ENCODE measurements at places on chromosomes 2 and 18.

- no peak for DNase-seq
Observed at GRCh38 chr2:208311954-208312353, 45.9 kb downstream of the PIKFYVE start.

DNA sequence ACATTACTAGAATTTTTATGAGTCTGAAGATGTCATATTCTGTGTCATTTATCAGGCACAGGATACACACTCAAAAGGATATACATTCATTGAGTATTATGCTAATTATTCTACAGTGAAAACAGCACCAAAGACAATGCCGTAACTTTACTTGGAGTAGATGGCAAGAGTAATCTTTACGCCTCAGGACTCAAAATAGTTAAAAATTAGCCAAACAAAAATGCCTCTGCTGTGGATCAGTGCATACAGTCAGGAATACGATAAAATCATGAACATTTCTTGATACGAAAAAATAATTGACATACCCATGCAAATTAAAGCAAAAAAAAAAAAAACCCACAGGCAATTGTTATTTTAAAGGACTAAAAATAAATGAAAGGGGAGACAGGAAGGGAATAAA, 129.7 kb downstream of the NETO1 start:
- no peak for DNase-seq

GRCh38 chr2:227374158-227374557, 4.9 kb downstream of the TM4SF20 start:
- DNase-seq: no peak

DNA sequence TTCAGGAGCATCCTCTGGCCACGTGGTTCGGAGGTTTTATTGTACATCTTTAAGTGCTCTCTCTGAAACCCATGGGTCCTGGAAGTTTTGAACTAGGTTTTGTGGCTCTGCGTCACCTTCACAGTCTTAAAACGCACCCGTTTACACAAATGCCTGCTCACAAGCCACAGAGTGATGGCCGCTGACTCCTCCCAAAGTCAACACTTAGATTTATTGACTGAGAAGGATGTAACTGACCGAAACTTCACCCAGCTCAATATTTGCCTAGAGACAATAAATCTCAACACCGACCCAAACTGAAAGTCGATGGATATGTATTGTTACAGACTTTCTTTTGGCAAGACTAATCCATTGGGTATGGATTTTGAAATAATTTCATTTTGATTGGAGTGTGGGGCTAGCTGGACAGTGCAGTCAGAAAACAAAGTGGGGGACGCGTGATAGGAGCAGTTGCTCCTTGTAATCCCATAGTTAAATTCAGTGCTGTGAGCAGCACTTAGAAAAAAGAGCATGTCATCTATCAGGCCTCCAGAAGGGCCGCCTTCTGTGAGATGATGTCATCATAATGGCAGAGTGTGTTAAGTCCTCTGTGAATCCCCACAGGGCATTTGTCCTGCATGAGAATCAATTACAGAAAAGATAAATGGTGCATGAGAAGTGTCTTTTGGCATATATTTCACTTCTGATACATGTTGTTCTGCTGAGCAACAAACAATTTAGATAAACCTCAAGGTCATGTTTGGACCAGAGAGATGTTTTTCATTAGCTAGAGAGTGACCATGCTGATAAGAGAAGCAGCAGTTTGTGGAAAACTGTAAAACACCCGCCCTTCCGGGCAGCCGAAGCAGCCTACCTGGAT, 183.7 kb downstream of the INO80D start:
- DNase-seq: no peak

GRCh38 chr2:154455166-154455565, 243.3 kb upstream of the KCNJ3 start:
- DNase-seq: no peak

- no peak for DNase-seq
Observed at GRCh38 chr2:200655918-200656580, 70.2 kb downstream of the AOX1 start.

DNA sequence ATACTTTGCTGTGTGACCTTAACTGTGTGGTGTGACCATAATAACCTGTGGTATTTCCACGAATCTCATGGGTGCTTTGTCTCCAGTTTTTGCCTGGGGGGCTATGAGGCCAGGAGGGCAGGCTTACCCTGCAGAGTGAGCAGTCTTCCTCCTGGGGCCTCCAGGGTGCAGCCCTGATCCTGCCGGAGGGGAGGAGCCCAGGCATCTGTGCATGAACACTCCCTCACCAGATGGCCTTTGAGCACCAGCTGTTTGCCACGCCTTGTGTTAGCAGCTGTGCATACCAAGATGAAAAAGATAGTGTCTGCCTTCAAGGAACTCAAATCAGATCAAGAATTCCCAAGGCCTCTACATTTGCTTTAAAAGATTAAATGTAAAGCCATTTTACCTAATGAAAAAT, 75.0 kb upstream of the RBM44 start:
- DNase-seq: no peak

DNA sequence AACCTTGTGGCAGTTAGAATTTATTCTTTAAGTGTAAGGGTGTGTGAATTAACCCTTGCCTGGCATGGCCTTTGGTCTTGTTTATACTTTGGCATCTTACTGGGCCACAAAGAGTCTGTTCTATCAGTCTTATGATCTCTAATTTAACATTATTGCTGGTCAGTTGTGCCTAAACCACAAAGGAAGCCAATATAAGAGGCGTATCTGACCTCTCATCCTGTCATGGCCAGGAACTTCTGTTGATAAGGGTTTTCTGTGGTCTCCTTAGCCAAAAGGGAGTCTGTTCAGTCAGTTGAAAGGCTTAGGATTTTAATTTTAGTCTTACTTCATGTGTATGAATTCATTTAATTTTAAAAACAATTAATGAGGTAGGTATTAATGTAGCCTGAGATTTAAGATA, 127.2 kb downstream of the LRRTM4 start:
- DNase-seq: no peak

DNA sequence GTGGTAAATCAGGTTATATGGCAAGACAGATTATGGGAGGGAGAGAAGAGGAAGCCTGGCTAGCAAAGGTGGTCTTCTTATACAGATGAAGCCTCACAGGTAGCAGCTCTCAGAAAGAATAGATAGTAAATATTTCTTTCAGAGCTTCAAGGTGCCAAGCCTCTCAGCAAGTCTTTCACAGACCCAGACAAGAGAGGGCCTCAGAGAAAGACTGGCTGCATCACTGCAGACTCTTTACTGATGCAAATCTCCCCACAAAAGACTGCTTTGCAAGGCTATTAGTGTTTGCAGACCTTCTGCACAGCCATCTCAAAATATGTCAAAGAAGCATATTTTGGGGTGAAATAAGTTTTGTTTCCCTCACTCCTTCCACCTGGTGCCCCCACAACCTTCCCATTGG, 372.4 kb upstream of the RND3 start:
- DNase-seq: no peak

- DNase-seq: no peak
Observed at GRCh38 chr2:219405958-219406860, 12.0 kb upstream of the DES start.

DNA sequence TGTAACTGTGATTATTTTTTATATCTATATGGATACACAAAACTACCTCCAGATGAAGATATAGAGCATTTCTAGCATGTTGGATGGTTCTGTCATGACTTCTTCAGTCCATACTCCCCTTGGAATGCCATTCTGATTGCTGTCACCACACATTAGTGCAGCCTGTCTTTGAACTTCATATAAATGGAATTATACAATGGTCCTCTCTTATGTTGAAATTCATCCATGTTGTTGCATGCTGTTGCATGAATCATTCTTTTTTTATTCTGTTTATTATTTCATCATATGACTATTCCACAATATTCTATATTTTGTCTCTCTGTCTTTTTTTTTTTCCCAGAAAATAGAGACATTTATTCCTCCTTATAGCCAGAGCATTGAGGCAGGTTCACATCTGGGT, 74.1 kb downstream of the OSBPL6 start:
- DNase-seq: no peak

GRCh38 chr18:46343931-46344372, 239.8 kb downstream of the HAUS1 start:
- no peak for DNase-seq

DNA sequence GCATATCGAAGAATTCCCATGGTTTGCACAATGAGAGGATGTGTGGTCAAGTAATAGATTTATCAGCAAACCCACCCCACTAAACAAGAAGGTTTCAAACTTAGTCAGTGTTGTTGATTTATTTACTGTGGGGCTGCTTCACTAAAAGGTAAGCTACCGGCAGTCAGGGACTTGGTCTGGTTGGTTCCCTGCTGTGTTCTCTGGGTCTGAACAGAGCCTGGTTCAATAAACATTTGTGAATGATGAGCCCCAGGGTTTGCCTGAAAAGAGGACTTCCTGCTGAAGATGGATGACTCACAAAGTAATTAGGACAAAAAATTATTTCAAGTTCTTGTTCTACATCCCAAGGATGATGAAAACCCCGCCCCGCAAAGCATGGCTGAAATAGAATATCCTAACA, 108.3 kb downstream of the SPP2 start:
- DNase-seq: no peak

DNA sequence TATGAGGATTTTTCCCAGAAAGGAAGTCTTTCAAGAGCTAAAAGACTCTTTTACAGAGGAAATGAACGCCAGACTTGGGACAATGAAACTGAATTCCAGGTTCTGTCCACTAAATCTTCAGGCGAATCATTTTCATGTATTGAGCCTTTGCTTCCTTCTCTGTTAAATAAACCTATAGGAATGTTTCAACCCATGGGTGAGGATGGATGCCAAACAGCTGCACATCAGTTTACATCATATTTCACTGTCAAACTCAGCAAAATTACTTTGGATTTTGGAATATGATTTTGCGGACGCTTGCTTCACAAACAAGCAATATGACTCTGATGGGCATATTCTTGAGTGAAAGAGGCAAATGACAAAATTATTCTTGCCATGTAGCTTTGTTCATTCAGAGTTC, 256.1 kb upstream of the ZNF521 start:
- no peak for DNase-seq

GRCh38 chr18:79685971-79686370, 6.4 kb downstream of the CTDP1 start:
- no peak for DNase-seq

DNA sequence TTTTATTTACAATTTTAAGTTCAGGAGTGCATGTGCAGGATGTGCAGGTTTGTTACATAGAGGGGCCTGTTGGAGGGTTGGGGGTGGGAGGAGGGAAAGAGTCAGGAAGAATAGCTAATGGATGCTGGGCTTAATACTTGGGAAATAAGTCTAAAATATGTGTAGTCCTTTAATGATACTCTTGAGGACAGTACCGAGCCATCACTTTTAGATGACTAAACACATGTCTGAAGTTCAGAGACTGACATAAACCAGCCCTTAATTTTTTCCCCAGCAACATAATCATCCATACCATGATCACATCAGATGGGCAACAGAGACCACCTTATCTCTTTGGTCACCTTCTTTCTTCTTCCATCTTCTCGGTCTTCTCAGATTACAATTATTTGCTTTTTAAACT, 189.1 kb upstream of the COL3A1 start:
- DNase-seq: no peak

DNA sequence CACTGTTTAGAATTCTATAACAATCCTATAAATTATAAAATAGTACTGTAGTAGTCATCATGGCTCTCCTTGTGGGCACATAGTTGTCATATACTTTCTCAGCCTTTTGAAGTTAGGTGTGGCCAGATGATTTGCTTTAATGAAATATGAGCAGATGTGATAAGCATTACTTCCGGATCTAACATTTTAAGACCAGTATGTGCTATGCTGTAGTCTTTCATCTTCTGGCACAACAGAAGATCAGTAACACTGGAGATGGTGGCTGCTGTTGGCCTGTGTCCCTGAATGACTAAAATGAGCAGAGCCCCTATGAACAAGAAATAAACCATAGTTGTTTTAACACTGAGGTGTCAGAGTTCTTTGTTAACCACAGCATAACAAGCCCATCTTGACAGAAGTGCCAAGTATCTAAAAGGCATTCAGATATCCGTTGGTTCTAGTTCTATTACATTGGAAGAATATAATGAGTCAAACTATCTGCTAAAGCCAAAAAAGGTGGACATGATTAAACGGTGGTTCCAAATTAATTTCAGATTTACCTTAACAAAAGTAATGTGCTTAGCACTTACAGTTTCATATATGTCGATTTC, 6.3 kb downstream of the MEX3C start:
- no peak for DNase-seq

DNA sequence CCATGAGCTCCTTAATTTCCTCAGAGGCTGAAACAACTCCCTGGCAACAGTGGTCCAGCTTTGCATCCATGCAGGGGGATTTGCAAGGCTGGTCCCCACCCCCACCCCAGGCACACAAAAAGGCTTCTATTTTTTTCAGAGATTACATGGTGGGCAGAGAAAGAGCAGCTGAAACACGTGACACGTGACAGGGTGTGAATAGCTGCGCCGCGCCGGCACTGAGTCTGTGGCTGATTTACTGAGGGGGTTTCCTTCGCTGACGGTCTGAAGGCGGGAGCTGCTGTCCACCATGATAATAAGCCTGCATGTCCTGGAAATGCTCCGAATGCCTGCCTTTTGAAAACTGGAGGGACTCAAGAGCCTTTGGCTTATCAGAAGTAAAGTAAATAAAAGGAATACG, 50.7 kb upstream of the APCDD1 start:
- no peak for DNase-seq

GRCh38 chr2:105394951-105395611, 3.8 kb downstream of the FHL2 start:
- DNase-seq: no peak

GRCh38 chr2:7052404-7052803, 135.2 kb downstream of the RNF144A start:
- DNase-seq: no peak

DNA sequence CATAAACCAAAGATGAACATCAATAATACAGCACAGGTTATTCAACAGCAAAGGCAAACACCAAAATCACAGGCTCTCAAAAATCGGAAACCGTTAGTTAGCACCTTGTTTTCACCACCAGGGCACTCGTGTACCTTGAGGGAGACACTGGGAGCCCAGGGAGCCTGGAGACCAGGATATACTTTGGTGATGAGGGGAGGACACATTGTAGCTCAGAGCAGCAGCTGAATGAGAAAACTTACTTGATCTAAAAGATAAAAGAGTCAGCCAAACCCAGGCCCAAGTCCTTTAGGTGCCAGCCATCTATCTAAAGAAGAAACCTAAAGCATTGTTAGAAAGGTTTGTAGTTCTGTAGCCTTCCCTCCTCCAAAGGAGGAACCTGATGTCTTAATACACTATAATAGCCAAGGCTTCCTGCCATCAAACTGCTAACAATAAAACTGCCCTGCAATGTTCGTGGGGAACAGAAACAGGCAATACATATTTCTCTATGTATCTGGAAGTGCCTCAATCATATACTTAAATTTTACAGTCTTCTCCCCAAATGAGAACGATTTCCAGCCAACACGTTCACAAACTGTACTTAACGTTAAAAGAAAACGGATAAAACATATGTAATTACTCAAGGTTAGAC, 19.3 kb downstream of the BCL11A start:
- no peak for DNase-seq

GRCh38 chr18:21684731-21685130, 19.8 kb downstream of the ABHD3 start:
- no peak for DNase-seq

GRCh38 chr2:28610583-28611201, 114.8 kb downstream of the PLB1 start:
- no peak for DNase-seq
